T-cell (primary cell): ENCODE measurements at places on chromosomes 3 and 15. TPM values are rescaled to one million over a fixed set of nuclear protein-coding genes. Genes with fewer than 3 reads are reported as not detected.

The C3orf22 gene
- not detected for total RNA-seq

- DNase-seq, result no peak
These were observed 29.9 kb downstream of the NIT2 start for GRCh38 chr3:100364421-100364820.

The EPHA6 gene
- not detected for total RNA-seq

DNA sequence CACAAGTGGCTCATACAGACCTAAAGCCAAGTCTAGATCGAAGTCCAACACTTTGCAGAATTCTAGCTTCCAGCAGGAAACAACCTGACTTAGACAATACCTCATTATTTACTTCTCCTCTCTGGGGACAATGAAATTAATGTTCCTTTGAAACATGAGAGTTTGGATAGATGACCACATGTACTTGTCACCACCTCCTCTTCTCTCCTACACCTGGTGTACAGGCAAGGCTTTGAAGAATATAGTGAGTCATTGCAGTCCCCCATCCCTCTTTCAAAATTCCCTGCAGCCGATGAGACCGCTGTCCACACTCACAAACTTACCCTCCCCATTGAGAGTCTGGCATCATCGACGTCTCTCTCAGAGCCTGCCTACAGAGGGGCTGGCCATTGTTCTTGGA is 189.0 kb upstream of the HES1 start:
- no peak for DNase-seq

The CAMK2N2 gene
- total RNA-seq, result 0.19 TPM

DNA sequence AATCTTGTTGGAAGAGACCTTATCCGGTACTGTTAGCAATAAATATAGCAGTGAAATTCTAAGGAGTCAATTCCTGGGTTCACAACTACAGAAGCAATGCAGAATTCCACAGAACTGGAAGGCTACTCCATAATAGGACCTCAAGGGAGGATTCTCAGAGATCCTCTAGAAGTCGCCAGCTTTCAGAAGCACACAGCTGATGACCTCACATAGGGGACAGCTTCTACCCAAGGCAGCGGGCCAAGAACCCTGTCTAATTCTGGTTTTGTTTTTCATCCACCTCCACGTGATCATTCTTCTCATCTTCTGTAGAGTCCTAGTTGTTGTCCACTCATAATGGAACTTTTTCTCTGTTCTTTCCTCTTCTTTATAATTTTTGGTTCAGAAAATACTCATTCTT is 99.4 kb downstream of the ERC2 start:
- DNase-seq, result no peak

GRCh38 chr3:151328298-151328995 is 902 bp downstream of the P2RY13 start:
- DNase-seq, result no peak

DNA sequence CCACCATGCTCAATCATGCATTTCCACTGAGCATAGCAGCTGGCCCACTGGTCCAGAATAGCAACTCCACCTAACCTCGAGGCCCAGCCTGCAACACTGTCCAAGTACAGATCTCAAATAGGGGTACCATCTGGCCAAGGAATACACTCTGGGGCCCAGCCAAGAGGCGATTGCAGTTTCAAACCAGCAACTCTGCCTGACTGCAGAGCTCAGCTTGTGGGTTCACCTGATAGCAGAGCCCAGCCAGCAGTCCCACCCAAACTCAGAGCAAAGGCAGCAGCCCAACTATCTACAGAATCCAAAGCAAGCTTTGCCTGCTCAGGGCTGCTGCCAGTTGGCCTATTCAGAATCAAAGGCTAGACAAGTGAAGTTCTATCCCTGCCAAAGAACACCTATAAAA is 30.5 kb downstream of the POLQ start:
- DNase-seq, result no peak

- peak; percentile 17 for DNase-seq
These were observed 193.5 kb downstream of the FOXP1 start for GRCh38 chr3:71389911-71390573.

The KIF9 gene
- total RNA-seq, result 13.9 TPM

The MRPL46 gene
- total RNA-seq, result 12.4 TPM

The SLC51A gene
- not detected for total RNA-seq

The BTLA gene
- 13.7 TPM for total RNA-seq

- DNase-seq, result no peak
These were observed 9.3 kb downstream of the B2M start for GRCh38 chr15:44720460-44721176.

GRCh38 chr15:66900586-66901310 is 164.7 kb upstream of the SMAD3 start:
- no peak for DNase-seq

GRCh38 chr3:13062647-13063046 is 10.6 kb downstream of the IQSEC1 start:
- no peak for DNase-seq

DNA sequence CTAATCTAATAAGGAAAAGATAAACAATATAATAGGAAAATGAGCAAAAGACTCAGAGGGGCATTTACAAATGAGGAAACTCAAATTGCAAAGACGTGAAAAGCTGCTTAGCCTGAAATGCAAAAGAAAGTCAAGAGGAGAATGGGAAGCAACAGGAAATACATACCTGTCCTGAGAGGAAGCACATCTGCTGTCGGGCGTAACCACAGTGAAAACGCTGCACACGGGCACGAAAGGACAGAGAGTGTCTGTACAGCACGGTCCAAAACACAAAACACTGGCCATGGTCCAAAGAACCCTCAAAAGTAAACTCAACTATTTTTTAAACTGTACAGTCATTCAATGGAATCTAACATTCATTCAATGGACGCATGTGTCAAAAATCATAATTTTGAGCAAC is 100.6 kb downstream of the CHSY1 start:
- DNase-seq, result no peak

The ADAMTS7 gene
- 1.0 TPM for total RNA-seq

- no peak for DNase-seq
These were observed 471.1 kb downstream of the SHQ1 start for GRCh38 chr3:72376956-72377710.

The COL8A1 gene
- 0.15 TPM for total RNA-seq

The FAM81A gene
- total RNA-seq, result 0.39 TPM

The RLBP1 gene
- not detected for total RNA-seq

- DNase-seq, result no peak
These were observed 199.2 kb upstream of the TMC3 start for GRCh38 chr15:81573098-81573746.

The ACKR2 gene
- 1.0 TPM for total RNA-seq

DNA sequence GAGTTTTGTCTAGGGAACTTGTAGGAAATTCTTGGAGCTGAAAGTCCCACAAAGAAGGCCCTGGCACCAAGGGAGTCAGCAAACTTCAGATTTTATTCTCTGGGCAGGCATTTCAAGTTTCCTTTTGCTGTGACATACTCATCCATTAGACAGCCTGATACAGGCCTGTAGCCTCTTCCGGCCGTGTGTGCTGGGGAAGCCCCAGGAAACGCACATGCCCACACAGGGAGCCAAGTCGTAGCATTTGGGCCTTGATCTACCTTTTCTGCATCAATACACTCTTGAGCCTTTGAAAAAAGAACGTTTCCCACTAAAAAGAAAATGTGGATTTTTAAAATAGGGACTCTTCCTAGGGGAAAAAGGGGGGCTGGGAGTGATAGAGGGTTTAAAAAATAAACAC is 15.0 kb downstream of the TIGIT start:
- peak; percentile 82 for DNase-seq

DNA sequence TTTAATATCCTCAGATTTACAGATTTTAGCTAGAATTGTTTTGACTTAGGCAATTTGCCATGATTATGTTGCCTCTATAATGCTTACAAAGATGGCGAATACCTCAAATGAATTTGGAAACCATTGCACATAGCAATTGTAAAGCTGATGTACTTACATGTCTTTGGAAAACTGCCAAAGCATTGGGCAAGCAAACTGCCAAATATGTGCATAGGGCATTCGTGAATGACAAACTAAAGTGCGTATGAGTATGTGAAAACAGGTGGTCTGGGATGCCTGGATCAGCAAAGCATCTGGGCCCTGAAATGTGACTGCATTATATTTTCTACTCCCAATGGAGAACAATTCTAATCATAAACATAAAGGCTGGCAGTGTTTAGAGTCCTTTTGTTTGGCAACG is 445.3 kb upstream of the ROBO1 start:
- DNase-seq, result no peak

DNA sequence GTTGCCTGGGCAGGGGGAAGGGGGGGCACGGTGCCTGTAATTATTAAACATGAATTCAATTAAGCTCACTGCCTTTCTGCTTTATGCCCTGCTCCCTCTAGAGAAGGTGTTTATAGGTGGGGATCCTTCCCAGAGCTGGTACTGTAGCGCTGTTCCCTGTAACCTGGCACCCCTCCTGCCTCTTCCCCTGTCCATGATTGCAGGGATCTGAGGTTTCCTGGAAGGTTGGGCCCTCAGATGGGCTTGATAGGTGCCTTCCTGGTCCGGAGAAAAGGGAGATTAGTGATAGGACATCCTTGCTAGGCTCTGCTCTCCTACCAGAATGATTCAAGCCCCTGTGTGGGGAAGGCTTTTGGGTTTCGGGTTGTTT is 2.1 kb upstream of the FAM131A start:
- no peak for DNase-seq

DNA sequence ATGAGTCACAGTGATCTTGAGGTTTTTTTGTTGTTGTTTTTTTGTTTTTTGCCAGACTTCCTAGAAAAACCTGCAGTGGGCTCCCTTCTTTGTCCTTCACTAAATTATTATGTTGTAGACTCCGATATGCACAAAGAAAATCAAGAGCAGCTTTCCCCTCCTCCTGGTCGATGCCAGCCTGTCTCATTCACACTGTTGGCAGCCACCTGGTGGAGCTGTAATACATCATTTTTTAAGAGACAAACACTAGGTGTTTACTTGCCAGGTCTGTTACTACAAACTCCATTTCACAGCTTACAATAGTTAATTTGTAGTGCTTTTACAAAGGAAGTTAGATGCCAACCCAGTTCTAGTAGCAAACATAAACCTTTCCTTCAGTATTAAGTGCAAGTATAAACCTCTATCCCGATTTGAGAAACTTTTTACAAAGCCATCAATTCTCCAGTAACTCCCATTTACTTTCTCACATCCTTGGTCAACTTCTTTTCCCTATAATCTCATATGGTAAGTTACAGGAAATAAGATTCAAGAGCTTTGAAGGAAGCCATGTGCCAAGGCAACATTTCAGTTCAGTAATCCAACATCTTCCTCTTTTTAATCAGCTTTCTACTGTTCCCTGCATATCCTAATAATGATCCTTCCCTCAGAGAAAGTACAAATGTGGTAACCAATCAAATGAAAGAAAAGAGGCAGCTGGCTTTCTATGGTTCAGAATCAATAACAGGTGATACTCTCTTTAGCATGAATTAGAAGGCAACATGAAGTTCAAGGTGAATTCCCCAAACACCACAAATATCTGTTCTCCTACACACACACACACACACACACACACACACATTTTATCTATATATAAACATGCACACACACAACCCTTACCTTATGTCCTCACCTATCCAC is 14.0 kb downstream of the AAGAB start:
- peak; percentile 19 for DNase-seq

DNA sequence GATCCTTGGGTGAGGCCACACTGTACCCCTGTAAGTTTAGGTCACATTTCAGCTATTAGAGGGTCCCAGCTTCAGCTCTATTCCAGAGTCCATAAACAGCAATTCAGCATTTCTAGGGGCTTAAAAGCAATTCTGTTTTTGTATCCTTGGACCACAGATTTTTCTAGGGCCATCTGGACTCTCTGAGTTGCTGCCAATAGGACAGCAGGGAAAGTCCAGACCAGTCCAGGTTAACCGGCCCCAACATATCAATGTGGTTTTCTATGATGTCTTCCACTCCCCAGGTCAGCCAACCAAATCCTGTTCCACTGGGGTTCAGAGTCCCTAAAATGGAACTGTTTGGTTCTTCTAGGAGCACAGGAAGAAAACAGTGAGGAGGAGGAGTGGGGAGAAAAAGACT is 40.0 kb downstream of the TYRO3 start:
- DNase-seq, result no peak

The TMC3 gene
- total RNA-seq, result not detected

GRCh38 chr3:89217148-89217685 is 109.8 kb downstream of the EPHA3 start:
- DNase-seq, result no peak

DNA sequence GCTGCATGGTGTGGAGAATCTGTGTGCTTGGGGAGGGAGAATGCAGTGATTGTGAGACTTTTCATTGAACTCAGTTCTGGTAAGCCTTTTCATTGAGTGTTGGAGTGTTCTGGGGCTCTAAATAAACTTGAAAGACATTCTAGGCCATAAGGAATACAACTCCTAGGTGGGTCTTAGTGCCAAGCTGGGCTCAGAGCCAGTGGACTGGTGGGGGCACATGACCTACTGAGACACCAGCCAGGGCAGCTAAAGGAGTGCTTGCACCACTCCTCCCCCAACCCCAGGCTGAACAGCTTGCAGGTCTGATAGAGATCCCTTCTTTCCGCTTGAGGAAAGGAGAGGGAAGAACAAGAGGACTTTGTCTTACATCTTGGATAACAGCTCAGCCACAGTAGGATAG is 21.7 kb upstream of the KPNA4 start:
- DNase-seq, result no peak

DNA sequence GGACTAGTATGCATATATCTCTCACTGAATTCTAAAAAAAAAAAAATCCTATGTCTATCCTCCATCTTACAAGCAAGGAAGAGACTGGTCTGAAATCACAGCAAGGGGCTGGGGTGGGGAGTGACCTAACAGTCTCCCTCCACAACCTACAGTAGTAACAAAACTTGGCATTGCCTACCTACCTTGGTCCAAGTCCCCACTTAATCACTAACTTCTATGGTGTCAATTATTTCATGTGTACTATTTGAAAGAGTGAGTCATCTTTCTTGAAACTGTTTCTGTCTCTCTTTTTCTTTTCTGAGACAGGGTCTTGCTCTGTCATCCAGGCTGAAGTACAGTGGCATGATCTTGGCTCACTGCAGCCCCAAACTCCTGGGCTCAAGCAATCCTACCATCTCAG is 36.8 kb downstream of the CHAC1 start:
- no peak for DNase-seq

GRCh38 chr3:41464401-41464800 is 265.1 kb downstream of the CTNNB1 start:
- no peak for DNase-seq

The DPPA4 gene
- total RNA-seq, result 4.4 TPM

- DNase-seq, result no peak
These were observed 4.0 kb downstream of the TRAT1 start for GRCh38 chr3:108826309-108827187.

The CRBN gene
- total RNA-seq, result 109 TPM

The GRK7 gene
- total RNA-seq, result 0.09 TPM
